ENCODE measurements at places on chromosomes 6 and 20.

- DNase-seq: no peak
Measured at GRCh38 chr20:53270792-53271375, 298.7 kb downstream of the TSHZ2 start.

DNA sequence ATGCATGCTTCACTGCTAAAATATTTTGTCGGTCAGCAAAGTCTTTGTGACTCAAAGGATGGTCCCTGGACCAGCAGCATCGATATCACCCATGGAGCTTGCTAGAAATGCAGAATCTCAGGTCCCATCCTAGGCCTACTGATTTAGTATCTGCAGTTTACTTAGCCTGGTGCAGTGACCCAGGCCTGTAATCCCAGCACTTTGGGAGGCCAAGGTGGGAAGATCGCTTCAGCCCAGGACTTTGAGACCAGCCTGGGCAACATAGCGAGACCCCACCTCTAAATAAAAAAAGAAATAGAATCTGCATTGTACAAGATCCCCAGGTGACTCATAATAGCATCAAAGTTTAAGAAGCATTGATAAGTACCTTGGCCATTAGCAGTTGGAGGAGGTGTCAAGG, 248.7 kb downstream of the CD83 start:
- no peak for DNase-seq

DNA sequence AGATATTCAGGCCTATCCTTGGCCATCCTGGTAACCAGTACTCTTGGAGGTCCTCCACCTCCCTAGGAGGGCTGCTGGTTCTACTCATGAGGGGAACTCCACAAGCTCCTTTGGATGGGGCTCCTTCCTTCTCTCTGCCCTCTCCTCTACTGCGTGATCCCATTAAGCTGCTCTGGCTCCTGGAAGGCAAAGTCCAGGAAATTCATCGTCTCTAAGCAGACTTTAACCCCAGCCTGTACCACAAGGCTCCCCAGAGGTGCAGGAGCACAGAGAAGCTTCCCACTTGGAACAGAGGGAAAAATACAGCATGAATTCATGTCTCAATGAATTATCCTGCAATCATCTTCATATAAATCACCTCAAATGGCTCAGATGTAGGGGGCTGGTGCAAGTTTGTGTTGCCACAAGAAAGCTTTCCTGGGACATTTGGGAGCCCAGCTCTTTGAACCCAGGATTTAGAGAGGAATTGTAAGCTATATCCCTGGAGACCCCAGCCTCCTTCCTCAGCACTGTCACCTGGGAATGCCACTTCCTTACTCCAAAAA, 355.4 kb downstream of the CDC5L start:
- DNase-seq: no peak

- DNase-seq: no peak
Measured at GRCh38 chr6:1312473-1313367, 822 bp downstream of the FOXQ1 start.

DNA sequence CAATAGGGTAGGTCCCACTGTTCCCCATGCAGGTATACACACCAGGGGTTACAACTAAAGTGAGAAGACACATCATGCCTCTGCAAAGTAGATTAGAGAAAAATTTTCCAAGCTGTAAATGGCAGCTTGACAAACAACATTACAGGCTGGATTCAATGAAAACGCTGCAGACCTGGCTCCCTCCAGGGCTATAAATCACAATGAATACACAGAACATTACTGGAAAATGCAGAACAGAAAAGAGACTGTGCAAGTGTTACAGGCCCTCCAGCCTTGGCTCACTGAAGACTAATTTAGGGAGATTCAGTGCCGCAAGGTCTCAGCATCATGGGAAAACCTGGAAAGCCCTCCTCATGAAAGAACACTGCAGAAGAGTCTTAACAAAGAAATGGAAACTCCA, 207.8 kb downstream of the KHDC1L start:
- no peak for DNase-seq

- no peak for DNase-seq
Measured at GRCh38 chr6:70277470-70277869, 25.4 kb downstream of the COL9A1 start.

- DNase-seq: no peak
Measured at GRCh38 chr20:11205769-11206362, 532.1 kb upstream of the JAG1 start.

GRCh38 chr20:9038791-9039535, 29.9 kb upstream of the PLCB4 start:
- DNase-seq: no peak

GRCh38 chr6:158391276-158391675, 79.0 kb downstream of the TULP4 start:
- DNase-seq: no peak

GRCh38 chr20:60372822-60373221, 414.6 kb downstream of the CDH26 start:
- no peak for DNase-seq

Data from brain microvascular endothelial cell (primary cell).